ENCODE measurements at places on chromosomes 7 and 10.

- DNase-seq, result no peak
Measured at GRCh38 chr7:48046458-48046857, 11.1 kb downstream of the C7orf57 start.

GRCh38 chr10:93061594-93062513, 1.3 kb downstream of the CYP26C1 start:
- DNase-seq, result no peak

GRCh38 chr10:131290781-131291180, 20.7 kb downstream of the TCERG1L start:
- DNase-seq, result no peak

GRCh38 chr10:126465771-126466170, 77.5 kb upstream of the ADAM12 start:
- no peak for DNase-seq

All from AG09309 (cell line).